ENCODE measurements at places on chromosomes 16 and 17.

GRCh38 chr17:65025297-65025696 lies 31.2 kb downstream of the GNA13 start:
- no peak for DNase-seq

GRCh38 chr17:43171586-43172487 lies 823 bp downstream of the NBR1 start:
- DNase-seq, result peak; percentile 8

GRCh38 chr16:81492311-81492761 lies 47.7 kb downstream of the CMIP start:
- DNase-seq, result peak; percentile 68

DNA sequence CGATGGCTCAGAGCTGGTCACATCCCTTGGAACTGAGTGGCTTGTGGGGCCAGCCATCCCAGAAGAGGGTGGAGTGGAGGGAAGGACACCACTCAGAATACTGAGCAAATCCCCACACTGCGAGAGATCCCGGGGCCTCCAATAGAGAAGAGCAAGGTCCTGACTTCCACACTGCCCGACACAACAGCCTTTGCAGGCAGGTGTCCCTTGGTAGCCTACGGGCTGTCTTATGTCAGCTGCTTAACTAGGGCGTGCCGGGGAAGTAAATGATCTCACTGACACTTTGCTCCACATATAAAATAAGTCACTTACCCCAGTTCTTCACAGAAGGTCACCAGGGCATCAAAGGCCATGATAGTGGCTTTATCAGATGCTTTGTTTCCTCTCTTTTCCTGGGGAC lies 16.1 kb downstream of the RECQL5 start:
- no peak for DNase-seq

DNA sequence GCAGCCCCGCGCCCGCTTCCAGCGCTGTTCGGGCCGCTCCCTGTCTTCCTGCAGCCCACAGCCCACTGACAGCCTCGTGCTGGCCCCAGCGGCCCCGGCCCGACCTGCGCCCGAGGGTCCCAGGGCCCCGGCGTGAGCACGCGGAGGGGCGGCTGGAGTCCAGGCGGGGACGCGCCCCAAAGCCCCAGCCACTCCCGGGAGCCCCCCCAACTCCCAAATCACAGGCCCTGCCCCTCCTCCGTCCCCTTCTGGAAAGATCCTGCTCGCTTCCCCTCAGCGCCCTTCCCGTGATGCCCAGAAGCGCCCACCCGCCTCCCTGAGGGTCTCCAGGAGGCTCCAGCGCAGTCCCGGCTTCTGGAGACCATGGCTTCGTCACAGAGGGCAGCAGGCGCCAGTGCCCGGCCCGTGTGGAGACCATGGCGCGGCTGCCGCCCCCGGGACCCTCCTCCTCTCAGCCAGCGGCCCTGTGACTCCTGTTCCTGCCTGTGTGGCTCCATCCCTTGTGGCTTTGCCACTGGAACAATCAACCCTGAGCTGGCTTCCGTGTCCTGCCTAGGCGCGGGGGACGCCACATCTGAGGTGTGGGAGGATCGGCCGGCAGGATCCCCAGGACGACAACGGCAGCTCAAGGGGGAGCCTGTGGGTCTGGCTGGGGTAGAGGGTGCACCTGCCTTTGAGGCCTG lies 3.9 kb downstream of the UTS2R start:
- no peak for DNase-seq

DNA sequence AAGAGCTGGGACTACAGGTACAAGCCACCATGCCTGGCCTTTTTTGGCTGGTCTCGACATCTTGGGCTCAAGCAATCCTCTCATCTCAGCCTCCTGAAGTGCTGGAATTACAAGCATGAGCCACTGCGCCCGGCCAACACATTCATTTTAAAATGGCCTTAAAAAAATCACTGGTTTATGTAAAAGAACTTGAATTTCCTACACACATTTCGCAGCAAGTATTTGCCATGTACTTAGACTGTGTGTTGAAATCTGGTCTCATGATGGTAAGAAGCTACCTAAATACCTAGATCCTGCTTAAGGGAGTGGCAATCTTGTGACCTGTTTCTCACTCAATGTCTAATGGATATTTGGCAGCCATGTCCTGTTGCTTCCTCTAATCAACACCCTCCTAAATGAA lies 8.5 kb upstream of the CYTH1 start:
- no peak for DNase-seq

- no peak for DNase-seq
These were observed 23.5 kb downstream of the WNT9B start for GRCh38 chr17:46874906-46875305.

DNA sequence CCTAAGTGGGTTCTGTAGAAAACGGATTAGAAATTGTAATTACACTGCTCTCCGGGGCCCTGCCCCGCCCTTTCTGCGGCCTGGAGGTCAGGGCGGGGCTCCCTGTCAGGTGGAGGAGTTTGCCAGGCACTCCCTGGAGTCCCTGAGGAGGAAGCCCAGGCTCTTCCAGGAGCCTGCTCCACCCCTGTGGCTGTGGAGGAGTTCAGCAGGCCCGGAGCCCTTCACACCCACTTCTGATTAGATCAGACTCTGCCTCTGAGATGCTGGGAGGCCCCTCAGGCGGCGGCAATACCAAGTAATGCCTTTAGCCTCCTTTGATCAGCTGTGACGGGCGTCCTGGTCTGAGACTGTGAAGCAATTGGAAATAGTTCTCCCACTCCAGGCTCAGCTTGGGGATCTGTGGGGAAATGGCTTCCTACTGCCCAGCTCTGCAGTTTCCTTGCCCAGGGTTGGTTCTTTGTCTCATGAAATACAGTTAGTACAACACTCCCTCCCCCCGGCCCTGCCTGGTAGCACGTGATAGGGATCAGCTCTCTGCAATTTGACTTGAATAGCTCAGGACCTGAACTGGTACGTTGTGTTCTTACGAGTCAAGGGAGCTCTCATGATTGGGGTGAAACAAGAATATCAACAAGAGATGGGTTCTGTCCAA lies 22.3 kb downstream of the BAIAP2 start:
- peak; percentile 43 for DNase-seq

DNA sequence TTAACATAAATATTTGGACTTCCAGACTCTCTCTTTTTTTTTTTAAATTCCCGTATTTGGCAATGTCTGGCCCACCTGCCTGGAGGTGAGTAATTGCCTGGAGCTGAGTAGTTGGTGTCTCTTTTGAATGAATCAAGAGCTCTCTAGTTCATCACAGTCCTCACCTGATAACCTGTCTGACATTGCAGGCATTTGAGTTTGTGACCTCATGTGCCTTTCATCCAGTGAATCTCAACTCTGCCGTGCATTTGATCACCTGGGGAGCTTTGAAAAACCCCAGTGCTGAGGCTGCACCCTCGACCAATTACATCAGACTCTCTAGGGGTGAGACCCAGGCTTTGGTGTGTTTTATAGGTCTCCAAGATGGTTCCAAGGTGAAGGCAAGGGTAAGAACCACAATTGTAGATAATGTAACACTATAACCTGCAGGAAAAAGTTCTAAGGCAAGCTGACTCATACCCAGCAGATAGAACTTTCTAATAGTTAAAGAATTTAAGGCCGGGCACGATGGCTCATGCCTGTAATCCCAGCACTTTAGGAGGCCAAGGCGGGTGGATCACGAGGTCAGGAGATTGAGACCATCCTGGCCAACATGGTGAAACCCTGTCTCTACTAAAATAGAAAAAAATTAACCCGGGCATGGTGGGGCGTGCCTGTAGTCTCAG lies 24.5 kb upstream of the HS3ST2 start:
- DNase-seq, result no peak

GRCh38 chr16:80403894-80404293 lies 136.9 kb upstream of the DYNLRB2 start:
- no peak for DNase-seq

- DNase-seq, result no peak
These were observed 6.7 kb upstream of the C16orf95 start for GRCh38 chr16:87323727-87324410.

DNA sequence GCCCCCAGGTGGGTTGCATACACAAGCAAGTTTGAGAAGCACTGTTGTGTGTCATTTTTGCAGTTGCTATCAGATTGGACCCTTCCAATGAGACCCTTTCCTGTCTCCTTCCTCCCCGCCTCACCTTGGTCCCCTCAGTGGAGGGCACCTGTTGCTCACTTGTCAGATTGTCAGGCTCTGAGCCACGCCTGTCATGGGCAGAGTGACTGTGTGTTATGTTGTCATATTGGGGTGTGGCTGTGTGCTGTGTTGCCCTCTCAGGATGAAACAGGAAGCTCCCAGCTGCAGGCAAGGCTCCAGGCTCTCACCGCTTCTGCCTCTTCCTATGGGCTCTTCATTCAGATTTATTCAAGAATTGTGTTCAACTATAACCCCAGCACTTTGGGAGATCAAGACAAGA lies 302.9 kb downstream of the CPPED1 start:
- no peak for DNase-seq

- peak; percentile 61 for DNase-seq
These were observed 48.3 kb downstream of the PHLPP2 start for GRCh38 chr16:71676236-71676635.

DNA sequence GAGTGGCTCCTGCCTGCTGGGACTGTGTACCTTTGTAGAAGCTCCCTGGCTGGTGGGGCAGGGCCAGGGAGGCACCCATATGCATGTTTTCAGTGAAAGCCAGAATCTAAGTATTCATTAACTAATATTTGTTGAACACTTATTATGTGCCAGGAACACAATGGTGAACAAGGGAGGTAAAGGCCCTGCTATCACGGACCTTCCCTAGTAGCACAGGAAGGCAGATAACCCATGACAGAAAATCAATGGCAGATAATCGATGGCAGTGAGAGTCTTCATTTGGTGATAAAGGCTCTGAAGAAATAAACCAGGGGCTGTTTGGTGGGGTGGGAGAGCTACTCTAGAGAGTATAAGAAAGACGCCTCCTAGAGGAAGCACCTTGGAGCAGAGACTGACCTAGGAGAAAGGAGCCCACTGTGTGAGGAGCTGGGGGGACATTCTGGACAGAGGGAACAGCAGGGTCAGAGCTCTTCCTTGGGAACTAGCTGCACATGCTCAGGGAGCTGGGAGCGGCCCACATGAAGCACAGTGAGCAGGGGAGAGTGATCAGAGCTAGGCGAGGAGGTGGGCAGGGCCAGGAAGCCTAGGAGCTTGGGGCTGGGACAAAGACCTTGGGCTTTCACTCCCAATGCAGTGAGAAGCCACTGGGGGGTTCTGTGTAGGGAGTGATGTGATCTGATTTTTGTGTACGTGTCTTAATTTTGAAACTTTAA lies 78.5 kb downstream of the SPECC1 start:
- DNase-seq, result no peak

Data from neural progenitor cell (in vitro differentiated cells).